GOT3 (cell line): ENCODE measurements at places on chromosomes 1 and 21.

- DNase-seq = no peak
Observed at GRCh38 chr21:17585875-17586450, 26.7 kb downstream of the BTG3 start.

DNA sequence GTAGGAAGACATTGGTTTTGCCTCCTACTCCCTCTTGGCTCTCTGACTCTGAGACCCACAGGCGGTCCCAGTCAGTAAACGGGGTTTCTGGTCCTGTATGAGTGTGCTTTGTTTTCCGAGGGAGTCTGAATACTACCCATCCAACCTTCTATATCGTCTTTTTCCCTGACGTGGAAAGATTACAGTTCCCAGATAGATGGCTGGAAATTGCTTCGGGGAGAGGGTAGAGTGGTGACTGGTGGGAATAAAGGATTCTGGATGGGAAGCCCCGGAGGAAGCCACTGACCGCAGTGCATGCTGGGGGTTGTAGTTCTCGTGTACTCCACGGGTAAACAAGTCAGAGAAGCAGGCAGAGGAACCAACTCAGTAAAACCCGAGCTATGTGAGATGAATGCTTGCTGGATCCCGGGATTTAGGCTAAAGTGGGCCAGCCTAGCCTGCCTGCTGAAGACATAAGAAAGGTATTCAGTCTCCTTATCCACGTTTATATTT, 66.2 kb upstream of the IRF2BP2 start:
- DNase-seq = no peak

GRCh38 chr1:60655679-60656355, 426.5 kb upstream of the NFIA start:
- DNase-seq = no peak

DNA sequence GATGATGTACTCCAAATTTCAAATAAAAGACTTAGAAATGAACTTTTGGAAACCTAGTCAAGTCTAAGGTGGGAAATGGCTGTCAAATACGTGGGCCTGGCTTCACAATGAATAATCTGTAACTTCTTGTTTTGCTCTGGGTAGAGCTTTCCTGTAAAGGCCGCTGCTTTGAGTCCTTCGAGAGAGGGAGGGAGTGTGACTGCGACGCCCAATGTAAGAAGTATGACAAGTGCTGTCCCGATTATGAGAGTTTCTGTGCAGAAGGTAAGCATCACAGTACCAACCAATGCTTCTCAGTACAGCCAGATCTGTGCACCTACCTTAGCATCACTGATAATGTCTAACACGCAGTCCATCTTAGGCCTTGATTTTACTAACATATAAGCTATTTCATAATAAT, 73.6 kb downstream of the TPR start:
- no peak for DNase-seq

DNA sequence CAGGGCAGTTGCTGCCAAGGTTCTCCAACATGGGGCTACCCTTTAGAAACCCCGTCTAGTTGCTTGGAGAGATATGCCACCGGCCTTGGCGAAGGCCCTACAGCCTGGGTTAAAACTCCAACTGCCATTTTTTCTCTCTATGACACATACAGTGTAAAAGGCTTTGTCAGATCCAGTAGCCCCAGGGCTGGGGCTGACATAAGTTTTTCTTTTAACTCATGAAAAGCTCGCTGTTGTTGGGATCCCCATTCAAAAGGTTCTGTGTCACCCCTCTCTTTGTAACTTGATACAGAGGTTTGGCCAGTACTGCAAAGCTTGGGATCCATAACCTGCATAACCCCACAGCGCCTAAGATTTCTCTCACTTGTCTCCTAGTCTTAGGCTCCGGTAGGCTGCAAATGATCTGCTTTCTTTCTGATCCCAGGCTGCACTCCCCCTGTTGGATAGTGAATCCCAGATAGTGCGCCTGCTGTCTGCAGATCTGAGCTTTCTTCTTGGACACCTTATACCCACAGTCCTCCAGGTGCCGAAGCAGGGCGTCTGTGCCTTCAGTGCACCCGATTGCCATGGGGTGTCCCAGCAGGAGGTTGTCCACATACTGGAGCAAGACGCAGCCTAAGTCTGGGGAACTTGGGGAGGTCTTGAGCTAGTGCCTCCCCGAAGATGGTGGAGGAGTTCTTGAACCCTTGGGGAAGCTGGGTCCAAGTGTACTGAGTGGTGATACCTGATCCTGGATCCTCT, 406.2 kb downstream of the TGFB2 start:
- DNase-seq = no peak

GRCh38 chr1:94798462-94798861, 21.7 kb upstream of the SLC44A3 start:
- no peak for DNase-seq

DNA sequence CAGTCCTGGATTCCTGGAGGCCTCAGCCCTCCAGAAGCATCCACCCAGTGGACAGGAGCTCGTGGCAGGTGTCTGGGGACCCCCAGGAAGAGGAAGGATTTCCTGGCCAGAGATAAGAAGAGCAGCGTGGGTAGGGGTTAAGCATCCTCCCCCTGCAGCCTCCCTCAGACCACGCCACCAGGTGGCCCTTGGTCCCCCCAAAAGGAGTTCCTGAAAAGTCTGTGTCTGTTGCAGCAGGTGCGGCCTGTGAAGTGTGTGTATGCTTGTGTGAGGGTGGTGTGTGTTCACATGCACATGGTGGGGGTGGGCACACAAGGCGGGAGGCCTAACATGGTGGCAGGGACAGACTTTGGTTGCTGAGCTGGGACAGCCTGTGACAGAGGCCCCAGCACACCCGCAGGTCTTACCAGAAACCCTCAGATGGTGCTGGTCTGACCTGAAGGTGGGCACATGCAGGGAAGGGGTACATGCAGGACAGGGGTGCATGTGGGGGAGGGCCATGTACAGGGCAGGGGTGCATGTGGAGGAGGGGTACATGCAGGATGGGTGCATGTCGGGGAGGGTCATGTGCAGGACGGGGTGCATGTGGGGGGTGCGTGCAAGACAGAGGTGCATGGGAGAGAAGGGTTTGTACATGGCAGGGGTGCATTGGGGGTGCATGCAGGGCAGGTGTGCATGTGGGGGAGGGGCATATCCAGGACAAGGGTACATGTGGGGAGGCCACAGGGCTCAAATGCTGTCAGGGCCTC, 18.2 kb upstream of the RUNX3 start:
- DNase-seq = no peak

DNA sequence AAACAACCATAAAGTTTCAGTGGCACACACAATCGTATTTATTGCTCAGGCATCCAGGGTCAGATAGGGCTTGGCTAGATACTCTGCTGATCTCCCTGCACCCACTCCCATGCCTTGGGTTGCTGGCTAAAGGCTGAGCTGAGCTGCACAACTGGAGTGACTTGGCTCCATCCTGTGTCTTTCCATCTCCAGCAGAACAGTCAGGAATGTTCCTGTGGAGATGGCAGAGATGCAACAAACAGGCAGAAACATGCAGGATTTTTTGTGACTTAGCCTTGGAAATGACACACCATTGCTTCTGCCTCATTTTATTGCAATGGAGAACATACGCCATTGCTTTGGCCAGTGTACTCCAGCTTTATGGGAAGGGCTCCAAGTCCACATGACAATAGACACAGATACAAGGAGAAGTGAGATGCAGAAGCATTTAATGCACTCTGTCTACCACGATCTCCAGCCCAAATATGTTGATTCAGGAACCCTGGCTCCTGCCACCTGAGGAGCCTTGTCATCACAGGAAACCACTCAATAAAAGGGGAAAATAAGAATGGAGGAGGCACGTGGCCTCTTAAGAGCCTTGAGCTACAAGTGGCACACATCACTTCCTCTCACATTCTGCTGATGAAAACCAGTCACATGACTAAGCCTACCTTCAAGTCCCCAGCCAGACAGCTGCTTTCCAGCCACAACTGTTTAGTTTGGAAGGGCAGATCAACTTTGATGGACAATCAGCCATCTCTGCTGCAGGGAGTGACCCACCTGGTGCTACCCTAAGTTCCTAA, 10.1 kb upstream of the GUCA2B start:
- DNase-seq = no peak

DNA sequence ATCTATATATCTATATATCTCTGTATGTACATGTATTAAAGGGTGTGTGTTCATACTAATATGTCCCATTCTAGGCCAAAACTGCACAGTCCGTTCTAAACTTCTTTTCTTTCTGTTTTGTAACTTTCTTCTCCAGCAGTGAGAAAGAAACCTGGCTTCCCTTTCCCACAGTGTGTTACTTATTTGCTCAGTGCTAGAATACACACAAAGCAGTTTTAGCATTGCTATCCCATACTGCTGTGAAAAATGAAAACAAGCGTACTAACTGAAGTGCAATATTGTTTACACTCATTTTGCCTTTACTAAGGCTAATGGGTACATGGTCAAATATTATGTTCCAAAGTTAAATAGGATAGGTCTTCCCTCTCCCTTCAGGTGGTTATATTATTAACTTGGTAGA, 163.9 kb downstream of the LEPR start:
- DNase-seq = no peak
